ENCODE measurements at places on chromosomes 3 and 15. TPM values are rescaled to one million over a fixed set of nuclear protein-coding genes. Genes with fewer than 3 reads are reported as not detected.

DNA sequence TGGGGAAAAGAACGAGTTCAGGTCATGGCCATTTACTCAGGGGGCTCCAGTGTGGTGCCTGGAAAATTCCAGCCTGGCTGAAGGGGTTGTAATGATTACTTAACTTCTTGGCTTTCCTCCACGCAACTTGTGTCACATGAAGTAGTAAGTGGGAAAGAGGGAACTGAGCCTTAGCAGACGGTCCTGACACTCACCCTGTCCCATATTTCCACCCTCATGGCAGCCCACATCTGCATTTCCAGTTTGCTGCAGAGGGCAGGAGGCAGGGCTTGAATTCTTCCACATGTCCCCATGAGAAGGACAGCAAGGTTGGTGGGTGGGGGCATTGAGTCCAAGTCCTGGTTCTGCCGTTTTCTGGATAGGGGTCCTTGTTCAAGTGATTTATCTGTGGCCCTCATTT, 7.8 kb upstream of the CAMP start:
- peak; percentile 63 for DNase-seq

- DNase-seq = no peak
Observed at GRCh38 chr15:93152360-93152759, 63.3 kb upstream of the RGMA start.

GRCh38 chr15:39404767-39405181, 176.1 kb upstream of the THBS1 start:
- peak; percentile 98 for DNase-seq

DNA sequence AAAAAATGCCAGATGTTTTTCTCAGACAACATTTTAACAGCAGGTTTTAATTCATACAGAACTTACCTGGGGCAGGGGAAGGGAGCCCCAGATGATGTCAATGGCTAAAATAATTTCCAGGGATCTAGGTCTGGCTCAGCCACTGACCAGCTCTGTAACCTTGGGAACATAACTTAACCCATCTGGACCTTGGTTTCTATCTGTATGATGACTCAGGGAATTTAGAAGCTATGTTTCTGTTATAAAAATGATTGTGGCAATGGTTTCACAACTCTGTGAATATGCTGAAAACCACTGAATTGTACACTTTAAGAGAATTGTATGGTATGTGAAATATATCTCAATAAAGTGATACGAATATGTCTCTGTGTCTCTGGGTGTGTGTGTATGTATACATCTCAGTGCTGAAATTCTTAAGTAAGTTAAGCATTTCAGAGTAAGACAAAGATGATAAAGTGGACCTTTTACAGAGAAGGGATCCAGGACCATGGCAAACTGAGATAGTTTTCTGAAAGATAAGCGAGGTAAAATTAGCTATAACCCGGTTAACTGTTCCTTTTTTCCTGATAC, 2.9 kb downstream of the SH3GL3 start:
- peak; percentile 73 for DNase-seq

DNA sequence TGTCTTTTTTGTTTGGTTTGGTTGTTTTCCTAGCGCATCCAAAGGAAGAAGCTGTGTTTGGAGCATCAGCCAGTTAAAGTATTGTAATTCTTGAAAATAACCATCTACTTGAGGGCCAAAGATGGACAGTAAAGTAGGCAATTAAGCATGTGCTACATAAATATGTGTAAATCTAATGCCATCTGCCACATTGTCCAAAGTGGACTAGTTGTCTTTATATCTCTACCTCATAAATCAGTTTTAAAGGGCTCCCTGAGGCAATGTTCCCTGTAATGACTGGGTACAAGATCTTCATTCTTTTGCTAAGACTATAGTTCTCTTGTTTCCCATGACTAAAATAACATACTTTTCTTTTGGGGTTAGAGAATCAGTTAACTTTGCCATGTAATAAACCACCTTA, 460.0 kb upstream of the RARB start:
- no peak for DNase-seq

GRCh38 chr3:43187836-43188479, 82.1 kb upstream of the POMGNT2 start:
- DNase-seq = no peak

- DNase-seq = no peak
Observed at GRCh38 chr15:71336671-71337070, 221.4 kb downstream of the THSD4 start.

DNA sequence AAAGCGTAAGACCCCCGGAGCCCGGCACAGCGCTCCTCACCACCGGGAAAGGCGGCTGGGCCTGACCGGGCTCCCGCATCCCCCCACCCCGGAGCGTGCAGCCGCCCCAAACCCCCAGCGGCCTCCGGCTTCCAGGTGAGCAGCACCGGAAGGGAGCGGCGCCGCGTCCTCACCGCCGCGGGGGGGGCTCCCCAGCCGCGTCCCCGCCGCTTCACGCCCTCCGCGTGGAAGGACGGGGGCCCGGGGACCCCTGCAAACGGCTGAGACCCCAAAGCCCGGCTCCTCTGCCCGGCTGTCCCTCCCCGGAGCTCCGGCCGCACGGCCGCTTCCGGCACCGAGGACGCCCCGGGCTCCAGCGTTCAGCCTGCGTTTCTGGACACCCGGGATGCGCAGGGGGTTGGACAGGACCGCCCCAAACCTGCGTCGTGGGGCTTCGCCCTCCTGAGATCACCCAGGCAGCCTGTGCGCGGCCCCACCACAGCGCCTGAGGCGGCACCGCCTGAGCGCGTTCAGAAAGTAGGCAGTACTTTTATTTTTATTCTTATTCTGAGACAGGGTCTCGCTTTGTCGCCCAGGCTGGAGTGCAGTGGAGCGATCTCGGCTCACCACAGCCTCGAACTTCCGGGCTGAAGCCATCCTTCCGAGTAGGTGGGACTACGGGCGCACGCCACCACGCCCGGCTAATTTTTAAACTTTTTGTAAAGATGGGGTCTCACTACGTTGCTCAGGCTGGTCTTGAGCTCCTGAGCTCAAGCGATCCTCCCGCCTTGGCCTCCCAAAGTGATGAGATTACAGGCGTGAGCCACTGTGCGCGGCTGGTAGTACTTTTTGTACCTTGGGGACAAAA, 51.6 kb upstream of the BLM start:
- peak; percentile 87 for DNase-seq

- DNase-seq = peak; percentile 71
Observed at GRCh38 chr3:54862526-54862925, 65.3 kb downstream of the LRTM1 start.

DNA sequence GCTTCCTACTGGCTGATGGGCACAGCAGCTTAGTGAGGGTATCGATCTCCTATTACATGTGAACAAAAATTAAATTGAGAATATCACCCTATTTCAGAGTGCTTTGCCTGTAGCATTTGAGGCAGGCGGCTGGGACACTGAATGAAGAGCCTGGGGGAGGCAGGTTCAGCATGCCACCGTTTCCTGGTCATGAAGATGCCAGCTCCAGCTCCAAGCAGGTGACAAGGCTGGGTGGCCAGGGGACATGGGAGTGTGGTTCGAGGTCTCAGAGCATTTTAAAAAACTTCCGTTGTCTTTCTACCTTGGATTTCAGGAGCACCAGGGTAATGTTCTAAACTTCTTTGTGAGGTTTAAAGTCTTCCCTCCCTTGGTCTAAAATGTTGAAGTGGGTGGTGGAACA, 158.2 kb downstream of the RPLP1 start:
- DNase-seq = no peak

DNA sequence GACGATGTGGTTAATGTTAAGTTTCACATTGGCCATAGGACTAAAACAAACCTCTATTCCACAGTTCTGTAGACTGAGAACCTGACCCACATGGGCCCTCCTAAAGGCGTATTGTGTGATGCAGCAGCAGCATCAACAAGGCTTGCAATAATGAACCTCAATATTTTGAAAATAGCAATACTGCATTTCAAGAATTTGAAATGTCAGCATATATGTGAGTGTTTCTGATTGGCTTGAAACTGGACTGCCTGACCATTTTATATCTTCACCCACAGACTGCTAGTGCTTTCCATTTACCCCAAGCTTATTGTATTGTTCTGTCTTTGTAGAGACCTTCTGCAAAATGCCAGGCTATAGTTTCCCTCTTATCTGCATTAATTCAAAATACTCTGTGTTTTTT, 1122.3 kb downstream of the IGSF11 start:
- no peak for DNase-seq

DNA sequence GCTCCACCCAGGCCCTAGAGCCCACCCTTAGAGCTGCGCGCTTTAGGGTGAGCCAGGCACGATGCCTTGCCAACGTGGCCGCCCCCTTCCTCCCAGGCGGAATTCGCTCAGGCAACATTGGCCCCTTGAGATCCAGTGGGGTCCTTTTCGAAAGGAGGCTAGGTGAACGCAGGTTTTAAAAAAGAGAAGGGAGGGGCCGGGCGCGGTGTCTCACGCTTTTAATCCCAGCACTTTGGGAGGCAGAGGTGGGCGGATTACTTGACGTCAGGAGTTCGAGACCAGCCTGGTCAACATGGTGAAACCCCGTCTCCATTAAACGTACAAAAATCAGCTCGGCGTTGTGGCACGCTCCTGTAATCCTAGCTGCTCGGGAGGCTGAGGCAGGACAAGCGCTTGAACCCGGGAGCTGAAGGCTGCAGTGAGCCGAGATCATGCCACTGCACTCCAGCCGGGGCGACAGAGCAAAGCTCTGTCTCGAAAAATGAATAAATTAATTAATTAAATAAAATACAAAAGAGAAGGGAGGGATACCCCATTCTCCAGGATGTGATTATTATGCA, 984 bp upstream of the RPP25 start:
- DNase-seq = no peak

GRCh38 chr3:354432-354831, 157.9 kb downstream of the CHL1 start:
- DNase-seq = peak; percentile 50

POLQ gene
- 1.6 TPM for total RNA-seq

B3GALNT1 gene
- total RNA-seq = 3.4 TPM

INKA1 gene
- 12.0 TPM for total RNA-seq

GATM gene
- 0.89 TPM for total RNA-seq
